ENCODE measurements at places on chromosomes 12 and 14.

DNA sequence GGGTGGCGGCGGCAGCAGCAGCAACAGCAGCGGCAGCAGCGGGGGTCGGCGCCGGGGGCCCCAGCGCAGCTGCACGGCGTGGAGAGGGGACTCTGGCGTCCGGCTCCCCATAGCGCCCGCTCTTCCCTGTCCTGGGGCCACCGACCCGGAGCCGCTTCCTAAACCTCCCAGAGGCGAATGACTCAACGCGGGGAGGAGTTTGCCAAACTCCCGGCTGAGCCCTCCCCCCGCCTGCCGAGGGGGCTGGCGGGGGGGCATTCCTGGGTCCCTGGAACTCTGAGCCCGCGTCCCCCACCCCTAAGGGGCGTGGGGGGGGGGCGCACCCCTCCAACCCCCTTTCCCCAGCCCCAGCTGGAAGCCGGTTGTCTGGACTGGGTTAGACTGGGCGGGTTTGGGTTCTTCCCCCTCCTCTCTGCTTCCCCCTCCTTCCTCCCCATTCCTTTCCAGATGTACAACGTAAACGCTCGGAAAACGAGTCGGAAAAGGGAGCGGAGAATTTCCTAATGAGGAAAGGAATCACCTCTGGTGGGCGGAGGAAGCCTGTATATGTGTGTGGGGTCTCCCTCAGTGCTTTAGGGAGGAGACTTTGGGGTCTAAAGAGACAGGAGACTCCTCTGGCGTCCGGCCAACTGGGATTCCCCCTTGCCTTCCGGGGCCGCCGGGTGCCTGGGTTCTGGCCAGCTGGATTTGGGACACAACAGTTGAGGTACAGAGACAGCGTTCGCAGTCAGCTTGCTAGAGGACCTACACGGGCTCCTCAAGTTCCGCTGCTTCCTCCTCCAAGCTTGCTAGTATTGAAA, at the start of gene ITGA5:
Gene ITGA5, minus strand, starts transcription at position 179 of the 800 bp plus-strand sequence. Its CDS starts 68 bp downstream, at position 111.
- DNase-seq = no peak

DNA sequence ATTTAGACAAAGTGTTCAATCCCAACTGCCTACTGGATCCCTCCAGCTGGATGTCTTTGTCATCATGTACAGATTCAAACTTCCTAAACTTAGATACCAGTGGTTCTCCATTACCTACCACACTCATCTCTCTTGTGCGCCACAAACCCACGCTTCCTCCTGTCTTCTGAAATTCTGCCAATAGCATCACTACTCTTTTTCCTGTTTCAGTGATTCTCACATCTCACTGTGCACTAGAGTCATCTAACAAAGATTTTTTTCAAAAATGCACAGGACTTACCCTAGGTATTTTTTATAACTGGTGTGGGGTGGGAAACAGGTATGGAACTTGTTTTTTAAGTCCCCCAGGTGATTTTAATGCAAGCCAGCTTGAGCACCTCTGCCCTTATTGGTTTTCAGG, 5.9 kb downstream of the PSMB5 start:
- no peak for DNase-seq

DNA sequence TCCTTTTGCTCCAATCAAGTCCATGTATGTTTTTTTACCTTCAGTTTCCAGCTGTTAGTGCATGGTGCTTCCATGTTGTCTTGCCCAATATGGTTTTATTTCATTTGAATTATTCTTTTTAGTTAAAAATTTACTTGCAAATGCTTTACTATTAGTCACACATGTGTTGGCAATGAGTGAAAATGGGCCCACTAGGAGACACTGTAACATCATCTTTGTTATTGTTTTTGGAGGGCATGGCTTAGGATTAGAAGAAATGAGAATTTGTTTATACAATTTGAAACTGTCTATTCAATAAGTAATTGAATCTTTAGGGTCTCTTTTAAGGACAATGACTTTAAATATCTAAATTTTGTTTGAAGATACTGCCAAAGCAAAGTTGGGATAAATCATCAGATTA, 133.7 kb downstream of the BRMS1L start:
- no peak for DNase-seq

- DNase-seq = no peak
These were observed 8.2 kb downstream of the GNPNAT1 start for GRCh38 chr14:52783206-52783605.

DNA sequence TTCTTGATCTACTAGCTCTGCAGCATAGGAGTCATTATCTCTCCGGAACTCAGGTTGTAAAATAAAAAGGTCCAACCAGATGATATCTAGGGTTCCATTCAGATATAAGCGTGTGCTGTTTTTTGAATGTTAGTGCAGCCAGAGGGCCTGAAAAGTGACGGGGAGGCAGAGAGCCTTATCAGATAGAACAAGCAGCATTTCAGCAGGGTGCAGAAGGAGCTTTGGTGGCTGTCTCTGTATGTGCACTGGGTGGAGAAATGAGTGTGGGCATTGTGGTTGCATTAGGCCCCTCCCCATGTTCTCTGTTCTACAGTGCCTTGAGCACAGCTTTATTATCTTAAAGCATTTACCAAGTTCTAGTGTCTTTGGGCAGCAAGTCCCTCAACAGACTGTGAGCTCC, 275.1 kb downstream of the NRXN3 start:
- DNase-seq = no peak

- no peak for DNase-seq
These were observed 194.3 kb downstream of the CPNE8 start for GRCh38 chr12:38711054-38711453.

DNA sequence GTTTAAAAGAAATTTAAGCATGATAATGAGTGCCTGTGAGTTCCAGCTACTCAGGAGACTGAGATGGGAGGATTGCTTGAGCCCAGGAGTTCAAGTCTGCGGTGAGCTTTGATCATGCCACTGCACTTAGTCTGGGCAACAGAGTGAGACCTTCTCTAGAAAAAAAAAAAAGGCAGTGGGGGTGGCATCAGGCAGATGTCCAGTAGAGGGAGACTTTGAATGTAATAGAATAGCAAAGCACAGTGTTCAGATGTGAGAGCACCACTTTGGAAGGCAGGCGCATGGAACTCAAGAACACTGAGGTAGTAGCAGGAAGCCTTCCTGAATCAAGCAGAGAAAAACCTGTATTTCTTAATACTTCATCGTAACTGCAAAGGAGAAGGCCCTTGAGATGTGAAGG, 394.5 kb upstream of the GARIN6 start:
- peak; percentile 22 for DNase-seq

- DNase-seq = no peak
These were observed 188.2 kb upstream of the DYRK2 start for GRCh38 chr12:67460388-67460787.

DNA sequence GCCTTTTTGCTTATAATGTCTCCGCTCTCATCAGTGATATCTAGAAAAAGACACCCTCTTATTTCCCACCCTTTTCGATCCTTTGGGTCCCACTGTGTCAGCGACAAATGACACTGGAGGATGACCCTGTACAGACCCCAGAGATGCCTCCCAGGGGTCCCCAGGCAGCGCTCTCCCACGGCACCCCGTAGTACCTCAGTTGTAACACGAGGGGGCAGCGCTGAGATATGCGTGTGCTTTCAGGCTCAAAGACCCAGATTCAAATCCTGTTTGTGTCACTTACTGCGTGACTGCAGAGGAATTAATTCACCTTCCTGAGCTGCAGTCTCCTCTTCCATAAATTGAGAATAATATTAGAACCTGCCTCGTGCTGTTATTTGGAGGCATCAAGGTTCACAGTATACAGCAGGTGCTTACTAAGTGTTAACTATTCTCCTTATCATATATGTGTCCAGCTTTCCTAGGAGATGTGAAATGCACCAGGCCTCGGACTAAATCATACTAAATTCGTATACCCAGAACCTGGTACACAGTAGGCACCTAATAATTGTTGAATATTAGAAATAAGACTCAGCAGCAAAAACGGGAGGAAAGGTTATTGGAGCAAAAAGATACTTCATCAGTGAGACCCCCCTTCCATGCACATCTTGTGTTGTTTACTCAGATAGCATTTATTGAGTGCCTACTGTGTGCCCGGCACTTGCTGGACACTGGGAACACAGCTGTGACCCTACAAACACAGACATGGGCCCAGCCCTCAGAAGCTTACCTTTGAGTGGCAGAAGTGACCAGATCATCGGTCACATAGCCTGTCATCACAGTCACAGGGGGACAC, 99.9 kb downstream of the PHETA1 start:
- peak; percentile 28 for DNase-seq

DNA sequence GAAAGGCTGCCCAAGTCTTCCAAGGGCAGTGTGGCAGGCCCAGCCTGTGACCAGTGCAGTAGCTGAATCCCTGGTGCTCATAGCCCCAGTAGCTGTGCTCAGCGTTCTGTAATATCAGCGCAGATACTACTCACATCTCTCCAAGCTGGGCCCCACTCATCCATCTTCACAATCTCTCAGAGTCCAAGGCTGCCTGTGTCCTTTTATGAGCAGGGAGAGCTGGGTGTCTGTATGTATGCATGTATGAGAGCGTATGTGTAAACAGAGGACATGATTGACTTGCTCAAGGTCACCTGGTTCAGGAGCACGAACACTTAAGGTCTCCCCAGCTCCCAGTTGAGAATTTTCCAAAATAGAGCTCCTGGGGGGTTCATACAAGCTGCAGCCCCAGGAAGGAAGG, 5.4 kb downstream of the AQP6 start:
- no peak for DNase-seq

DNA sequence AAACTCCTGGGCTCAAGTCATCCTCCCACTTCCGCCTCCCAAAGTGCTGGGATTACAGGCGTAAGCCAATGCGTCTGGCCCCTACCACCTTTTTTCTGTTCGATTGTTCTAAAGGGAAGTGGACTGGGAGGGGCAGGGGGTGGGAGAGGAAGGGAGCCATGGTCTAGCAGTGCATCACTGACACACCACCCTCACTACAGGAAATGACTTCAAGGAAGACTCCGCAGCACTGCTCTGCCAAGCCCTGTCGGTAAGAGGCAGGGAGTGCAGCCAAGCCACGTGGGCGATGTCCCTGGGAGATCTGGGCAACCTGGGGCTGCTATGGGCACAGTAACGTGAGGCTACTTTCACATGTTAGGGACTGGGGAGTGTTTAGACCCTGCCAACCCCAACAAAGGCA, 18.0 kb downstream of the LRRC74A start:
- peak; percentile 29 for DNase-seq

DNA sequence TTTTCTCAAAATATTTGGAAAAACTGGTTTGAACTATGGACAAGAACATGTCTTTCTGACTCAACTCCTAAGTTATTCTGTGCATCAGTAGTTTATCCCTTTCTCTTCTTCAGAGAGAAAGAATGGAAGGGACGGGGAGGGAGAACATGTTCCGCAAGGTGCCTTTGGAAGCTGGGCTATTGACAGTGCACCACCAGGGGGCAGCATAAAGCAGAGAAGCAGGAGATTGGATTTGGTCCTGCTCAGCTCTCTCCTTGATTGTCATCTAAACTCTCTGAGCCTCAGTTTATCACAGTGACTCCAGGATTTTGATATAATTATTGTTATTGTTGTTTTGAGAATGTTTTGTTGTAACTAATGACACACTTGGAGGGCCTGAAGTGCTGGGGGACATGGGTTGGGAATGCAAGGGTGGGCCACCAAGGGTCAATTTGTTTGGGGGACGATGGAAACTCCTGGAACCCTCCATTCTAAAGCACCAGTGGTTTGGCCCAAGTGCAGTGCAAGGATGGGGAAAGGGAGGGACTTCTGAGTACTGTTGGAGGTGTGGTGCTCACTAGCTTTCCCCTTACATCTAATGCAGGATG, 45.3 kb upstream of the ANO6 start:
- peak; percentile 77 for DNase-seq

DNA sequence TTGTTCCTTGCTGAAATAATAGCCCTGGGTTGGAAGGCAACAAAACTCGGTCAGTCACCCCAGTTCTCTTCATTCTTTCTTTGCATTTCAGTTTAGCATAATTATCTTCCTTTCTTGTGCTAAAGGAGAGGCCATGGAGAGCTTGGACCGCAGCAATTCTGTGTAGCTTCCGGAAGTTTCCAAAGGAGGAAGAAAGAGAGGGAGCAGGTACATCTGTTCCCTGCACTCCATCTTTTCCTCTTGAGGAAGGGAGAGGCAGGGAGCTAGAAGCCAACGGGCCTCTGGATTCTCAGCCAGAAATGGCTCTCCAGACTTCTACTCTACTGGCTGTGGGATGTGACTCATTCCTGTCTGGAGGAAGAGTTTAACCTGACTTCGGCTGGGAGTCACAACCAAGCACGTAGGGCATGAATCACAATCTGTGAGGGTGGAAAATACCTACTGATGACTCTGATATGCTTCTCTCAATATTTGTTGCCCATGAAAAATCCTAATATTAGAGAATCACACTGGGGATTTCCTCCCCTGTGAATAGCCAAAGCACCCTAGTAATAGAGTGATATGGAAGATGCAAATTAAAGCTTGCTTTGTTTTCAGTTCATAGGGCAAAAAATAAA, 17.0 kb downstream of the ANO6 start:
- DNase-seq = no peak

- no peak for DNase-seq
These were observed 51.0 kb downstream of the PRKCH start for GRCh38 chr14:61372379-61372778.

DNA sequence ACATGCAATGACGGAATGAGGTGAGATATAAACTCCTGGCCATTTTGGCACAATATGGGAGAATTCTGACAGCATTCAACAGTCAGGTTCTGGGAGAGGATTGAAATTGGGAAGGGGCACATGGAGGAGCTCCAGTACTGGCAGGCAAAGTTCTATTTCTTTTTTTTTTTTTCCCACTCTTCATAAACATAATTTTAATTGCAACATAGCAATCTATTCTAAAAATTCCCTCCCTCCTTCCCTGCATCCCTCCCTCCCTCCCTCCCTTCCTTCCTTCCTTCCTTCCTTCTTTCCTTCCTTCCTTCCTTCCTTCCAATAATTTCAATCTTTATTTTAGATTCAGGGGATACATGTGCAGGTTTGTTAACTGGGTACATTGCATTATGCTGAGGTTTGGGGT, 93.2 kb downstream of the PTCSC3 start:
- no peak for DNase-seq

- DNase-seq = no peak
These were observed 75.5 kb downstream of the POLR3B start for GRCh38 chr12:106433055-106433454.

GRCh38 chr14:90784621-90785270, 31.5 kb downstream of the TTC7B start:
- DNase-seq = no peak

GRCh38 chr14:32564596-32564995, 235.5 kb downstream of the AKAP6 start:
- DNase-seq = no peak

- DNase-seq = no peak
These were observed 18.4 kb downstream of the USP44 start for GRCh38 chr12:95532851-95533250.

DNA sequence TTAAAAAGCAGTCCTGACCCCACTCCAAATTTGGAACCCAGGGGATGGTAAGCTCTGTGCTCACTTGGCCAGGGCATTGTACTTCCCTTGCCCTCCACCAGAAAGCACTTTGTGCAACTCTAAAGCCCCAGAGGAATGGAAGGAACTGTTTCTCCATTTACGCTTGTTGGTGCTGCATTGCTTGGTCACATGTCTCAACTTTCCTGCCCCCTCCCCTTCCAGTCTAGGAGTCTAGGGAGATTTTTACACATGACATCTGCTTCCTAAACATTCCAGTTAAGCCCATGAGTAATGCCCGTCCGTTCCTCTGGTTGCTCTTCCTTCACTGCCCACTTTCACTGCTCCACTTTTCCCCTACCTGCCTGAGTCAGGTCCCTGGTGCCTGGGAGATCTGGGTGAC, 92.6 kb upstream of the MAP1LC3B2 start:
- no peak for DNase-seq

GRCh38 chr12:87233671-87234070, 795.5 kb downstream of the C12orf50 start:
- no peak for DNase-seq

- no peak for DNase-seq
These were observed 596 bp upstream of the BICD1 start for GRCh38 chr12:32105986-32106516.

Measured in SK-N-DZ (cell line).